ENCODE measurements at places on chromosomes 12 and 14.

GRCh38 chr14:99786511-99786989 is 6.7 kb upstream of the EML1 start:
- DNase-seq = no peak

DNA sequence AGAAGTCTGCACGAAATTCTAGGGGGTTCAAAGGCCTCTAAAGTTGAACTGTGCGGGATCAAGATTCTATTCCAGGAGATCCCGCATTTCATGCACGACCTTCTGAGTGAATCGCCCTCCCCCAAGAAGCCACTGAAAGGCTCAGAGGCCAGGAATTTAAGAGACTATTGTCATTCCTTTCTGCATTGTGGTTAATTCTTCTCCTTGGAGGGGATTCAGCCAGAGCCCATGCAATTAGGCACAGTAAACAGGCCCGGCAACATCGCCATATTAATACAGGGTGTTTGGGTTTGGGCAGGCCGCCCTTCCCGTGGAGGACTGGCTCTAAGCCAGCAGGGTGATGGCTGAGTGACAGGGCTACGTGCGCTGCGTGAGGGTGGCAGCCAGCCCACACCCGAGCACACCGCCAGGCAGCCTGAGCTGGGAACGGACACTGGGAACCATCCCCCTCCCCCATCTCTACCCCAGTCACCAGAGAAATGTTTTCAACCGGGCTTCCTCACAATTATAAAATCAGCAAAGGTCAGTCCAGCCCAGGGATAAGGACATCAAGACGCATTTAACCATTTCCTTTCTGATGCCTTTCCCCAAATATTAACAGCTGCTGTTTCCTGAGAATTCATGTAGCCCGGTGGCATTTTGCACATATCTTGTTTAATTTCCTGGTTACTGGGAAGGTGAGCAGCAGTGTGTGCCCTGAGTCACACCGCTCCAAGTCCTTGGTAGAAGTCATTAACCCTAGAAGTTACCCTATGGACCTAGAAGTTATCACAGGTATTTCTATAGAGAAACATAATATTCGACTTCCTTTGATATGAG is 12.5 kb downstream of the EGLN3 start:
- peak; percentile 41 for DNase-seq

GRCh38 chr12:104136577-104136976 is 1.4 kb downstream of the NFYB start:
- no peak for DNase-seq

- DNase-seq = peak; percentile 9
These were observed 196.9 kb upstream of the NOVA1 start for GRCh38 chr14:26794731-26795130.

DNA sequence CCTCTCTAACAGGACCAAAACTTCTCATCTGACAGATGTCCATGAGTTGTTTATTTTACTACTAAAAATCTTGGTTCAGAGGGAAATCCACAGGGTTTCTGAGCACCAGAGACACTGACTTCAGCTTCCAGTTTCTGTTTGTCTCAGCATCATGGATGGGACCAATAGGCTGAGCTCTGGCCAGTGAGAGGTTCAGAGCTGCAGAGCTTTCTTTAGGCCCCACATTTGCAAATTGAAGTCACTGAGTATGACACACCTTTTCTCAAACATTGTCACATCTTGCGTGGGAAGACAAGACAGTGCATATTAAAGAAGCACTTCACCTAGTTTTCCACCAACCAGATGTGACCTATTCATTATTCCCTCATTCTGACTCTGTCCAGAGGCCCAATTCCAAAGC is 45.2 kb downstream of the RDH12 start:
- no peak for DNase-seq

DNA sequence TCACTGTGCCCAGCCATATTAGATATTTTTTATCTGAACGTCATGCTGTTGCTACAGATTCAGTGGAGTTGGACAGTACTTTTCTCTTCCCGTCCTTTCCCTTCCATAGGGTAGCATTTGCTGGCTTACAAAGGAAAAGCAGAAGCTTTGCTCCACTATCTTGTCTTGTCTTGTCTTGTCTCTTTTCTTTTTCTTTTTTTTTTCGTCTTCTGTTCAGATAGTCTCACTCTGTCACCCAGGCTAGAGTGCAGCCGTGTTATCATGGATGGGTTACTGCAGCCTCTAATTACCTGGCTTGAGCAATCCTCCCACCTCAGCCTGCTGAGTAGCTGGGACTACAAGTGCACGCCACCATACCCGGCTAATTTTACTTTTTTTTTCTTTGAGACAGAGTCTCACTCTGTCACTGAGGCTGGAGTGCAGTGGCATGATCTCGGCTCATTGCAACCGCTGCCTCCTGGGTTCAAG is 21.1 kb downstream of the OR10G3 start:
- DNase-seq = no peak

DNA sequence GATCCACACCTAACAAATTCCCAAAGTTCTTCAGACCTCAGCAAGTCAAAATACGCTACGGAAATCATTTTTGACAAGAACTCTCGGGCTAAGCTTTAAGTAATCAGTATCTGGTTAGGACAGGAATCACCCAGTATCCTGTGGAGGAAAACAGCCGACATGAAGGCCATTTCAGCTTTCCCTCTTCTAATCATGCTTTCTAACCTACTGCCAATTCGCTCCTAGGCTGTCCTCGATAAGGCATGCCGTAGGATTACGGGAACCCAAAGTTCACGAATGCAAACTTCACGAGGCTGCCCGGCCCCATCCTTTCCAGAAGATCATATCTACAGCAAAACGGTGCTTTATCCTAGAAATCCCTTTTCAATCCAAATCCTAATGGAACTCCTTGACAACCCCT is 81.8 kb upstream of the PTPRB start:
- no peak for DNase-seq

DNA sequence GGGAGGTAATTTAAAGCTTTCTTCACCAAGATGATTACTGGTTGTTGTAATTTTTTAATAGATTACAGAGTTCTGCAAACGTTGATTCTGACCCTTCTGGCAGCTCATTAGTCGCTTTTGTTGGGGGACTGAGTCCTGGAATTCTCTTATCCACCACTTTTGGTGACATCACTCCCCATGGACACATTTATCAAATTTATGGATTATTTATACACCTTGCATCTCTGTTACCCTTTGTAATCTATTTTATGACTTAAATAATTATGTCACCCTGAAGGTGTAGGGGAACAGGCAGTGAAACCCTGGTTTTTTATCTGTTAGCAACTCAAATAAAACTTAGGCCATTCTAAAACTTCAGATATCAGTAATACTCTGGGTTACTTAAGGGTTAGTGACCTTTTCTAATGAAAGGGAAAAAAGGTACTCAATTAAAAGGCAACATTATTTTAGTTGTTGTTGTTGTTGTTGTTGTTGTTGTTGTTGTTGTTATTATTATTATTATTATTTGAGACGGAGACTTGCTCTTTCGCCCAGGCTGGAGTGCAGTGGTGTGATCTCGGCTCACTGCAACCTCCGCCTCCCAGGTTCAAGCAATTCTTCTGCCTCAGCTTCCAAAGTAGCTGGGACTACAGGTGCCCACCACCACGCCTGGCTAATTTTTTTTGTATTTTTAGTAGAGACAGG is 58.9 kb upstream of the RNU6-7 start:
- DNase-seq = no peak

- no peak for DNase-seq
These were observed 49.2 kb downstream of the BRMS1L start for GRCh38 chr14:35875296-35875695.

DNA sequence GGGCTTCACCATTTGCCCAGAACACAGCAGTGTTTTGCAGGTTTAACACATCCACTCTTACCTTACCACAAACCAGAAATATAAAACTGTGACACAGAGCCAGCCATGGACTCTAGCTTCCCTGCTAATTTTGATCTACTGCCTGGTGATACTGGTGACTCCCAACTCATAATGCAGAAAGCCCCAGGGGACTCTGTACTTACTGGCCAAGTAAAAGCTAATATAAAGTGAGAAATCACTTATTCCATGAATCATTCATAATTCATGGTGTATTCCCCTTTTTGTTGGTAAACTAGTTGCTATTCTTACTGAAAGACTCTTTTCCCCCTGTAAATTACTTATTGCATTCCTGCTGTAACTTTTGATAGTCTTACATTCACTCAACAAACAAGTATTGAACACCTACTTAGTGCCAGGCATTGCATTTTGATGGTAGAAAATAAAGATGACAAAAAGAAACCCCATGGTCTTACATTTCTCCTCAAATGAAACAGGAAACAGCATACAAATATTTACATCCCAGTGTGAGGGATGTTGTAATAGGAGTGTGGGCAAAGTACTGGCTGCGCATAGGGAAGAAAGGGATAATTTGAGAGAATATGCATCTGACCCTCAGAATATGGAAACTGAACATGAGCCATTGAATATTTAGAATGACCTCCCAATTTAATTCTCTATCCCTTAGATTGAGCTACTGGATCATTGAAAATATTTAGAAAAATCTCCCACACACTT is 279.6 kb downstream of the PDZRN4 start:
- no peak for DNase-seq

- DNase-seq = no peak
These were observed 993.9 kb downstream of the GALC start for GRCh38 chr14:86999036-86999435.

DNA sequence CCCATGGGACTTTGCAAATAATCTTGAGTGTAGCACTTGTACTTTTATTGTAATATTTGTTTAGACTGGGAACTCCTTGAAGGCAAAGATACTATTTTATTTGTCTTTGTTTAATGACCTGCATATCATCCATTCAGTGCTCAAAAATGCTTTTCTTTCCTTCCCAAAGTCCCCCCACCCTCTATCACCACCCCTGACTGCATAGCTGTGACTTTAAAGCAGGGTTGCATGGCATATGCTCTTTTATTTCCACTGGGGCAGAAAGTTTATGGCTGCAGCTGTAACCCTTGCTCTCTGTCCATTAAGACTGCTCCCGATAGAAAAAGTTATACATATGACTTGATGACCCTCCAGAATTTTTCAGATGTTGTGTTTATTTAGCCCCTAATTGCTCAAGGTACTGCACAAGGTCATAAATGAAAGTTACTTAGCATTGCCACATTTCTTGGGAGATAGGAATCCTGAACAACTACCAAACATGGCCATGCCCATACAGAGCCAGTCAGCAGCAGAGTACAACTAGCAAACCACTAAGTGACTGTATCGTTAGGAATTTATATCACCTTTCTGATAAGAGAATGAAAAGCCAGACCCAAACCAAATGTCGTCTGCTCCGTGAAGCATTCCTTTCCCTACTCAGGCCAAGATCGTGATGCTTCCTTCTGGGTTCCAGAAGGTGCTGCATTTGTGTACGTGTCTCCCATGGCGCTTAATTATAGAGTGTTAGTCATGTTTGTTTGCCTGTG is 114.3 kb downstream of the DIP2B start:
- DNase-seq = no peak

DNA sequence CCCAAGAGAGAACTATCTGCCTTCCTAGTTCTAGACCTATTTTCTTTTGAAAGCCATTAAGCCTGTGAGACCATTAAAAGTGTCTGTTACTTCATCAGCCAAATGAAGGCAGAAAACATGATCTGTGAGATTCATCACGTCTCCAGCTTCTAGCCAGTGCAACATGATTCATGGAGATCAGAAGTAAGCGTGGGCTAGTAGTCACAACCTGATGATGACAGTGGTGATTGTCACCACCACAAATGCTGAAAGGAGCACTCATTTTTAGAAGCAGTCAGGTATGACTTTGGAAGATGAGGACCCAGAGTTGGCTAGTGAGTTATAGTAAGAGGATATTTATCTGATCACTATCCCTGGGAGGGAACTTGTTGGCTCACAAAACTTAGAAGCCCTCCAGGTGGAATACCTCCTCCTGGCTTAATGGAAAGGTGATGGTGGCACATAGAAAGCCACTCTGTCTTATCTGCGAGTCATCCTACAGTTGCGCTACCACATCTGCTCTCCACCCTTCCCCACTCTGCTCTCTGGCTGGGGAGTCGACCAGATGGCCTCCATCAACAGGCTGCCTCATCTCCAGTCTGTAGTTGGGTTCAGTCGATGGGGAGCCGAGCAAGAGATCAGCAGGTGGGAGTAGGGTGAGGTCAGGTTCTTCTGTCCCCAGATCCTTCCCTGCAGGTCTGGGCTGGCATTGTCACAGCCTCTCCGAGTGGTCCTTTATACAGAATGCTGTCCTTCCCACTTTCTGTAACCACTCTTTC is 317.6 kb upstream of the FKBP4 start:
- no peak for DNase-seq

DNA sequence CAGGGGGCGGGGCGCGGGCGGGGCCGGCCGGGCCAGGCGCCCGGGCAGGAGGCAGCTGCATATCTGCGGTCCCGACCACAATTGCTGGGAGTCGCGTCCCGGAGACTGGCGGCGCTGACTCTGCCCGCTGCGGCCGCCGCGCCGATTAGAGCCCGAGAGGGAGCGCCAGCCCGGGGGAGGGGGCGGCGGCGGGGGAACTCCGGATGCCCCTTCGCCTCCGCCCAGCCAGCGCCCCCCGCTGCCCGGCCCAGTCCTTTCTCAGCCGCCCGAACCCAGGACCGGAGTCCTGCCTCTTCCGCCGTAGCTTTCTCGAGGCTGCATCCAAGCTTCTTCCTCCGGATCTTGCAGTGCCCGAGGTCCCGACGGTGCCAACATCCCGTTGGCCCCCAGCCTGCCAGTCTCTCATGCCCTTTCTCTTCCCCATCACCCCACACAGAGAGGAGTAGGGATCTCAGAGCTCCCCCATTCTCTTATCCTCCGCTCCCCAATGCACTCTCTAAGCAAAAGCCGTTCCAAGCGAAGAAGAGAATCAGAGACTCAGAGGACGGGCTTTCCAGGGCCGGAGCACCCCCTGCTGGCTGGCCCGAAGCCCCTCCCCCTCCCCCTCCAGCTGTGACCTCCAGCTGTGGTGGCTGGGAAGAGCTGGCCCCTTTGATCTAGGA is 8.8 kb upstream of the SP7 start:
- DNase-seq = peak; percentile 74

DNA sequence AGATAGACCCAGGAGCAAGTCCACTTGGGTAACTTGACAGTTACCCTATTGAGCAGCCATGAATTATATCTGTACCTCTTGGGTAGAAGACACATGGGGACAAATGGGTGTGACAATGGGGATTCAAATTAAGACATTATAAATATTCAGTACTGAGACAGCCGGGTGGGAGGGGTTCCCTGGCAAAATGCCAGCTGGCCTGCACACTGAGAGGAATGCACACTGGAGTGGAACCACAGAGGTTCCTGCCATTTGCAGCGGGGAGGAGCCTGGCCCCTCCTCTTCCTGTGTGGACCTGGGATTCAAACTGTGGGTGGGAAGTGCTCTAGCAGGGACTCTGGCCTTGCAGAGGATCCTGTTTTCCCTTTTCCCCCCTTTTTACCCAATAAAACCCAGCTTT is 118.7 kb upstream of the CDKN3 start:
- DNase-seq = peak; percentile 11

- DNase-seq = no peak
These were observed 17.3 kb upstream of the TIGAR start for GRCh38 chr12:4303750-4304149.

DNA sequence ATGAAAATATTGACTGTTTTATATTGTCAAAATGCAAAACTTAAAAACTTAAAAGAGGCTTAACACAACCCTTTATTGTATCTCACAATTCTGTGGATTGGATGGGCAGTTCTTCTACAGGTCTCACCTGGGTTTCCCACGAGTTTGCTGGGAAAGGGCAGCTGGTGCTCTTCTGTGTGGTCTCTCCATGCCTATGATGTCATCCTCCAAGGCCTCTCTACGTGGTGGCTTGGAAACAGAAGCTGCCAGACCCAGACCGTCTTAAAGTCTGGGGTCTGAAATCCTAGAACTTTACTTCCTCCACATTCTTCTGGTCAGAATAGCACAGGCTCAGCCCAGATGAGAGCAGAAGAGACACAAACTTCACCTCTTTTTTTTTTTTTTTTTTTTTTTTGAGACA is 36.5 kb upstream of the KICS2 start:
- no peak for DNase-seq
